Globus pallidus (tissue), 1 donor: ENCODE measurements at places on chromosomes 16 and 17.
A peak's percentile ranks its signal among the peaks of the same experiment; 100 is the strongest.

DNA sequence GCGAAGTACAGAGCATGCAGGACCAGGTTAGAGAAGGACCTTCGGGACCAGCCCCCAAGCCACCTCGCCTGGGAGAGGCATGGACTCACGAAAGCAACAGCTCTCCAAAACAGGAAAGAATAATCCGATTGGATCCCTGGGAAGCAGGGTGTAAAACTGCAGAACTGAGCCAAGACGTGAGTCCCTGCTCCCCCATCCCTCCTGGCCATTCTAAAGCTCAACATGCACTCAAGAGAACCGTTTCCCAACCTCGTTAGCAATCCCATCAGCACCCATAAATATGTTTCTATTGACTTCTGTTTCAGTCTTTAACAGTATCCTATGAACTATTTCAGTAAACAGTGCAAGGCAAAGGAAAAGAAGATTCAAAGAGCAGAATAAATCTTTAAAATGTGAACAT, 167.0 kb downstream of the COPRS start:
- no peak for DNase-seq

- no peak for DNase-seq
These were observed 24.0 kb downstream of the CPSF4L start for GRCh38 chr17:73237714-73238113.

DNA sequence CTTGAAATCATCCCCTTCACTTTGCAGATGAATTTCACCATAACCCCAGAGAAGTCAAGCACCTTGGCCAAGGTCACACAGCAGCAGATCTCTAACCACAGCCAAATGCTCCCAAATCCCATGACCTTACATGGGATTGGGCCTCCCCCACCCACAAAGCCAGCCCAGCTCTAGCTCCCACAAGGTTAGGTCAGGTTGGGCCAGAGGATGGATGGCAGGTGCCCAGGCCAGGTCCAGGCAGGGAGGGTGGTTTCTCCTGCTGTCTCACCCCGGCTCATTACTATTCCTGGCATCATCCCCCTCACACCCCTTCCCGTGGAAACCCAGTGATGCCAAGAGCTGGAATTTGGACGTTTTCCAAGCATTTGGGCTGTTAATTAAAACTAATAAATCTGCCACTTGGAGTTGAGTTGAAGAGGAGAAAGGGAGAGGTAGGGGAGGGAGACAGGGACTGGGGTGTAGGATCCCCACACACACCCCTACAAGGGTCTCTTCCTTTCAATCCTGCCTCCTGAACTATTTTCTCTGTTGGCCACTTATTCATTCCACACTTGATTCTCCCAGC, 181.6 kb downstream of the TMEM132E start:
- DNase-seq, result no peak

DNA sequence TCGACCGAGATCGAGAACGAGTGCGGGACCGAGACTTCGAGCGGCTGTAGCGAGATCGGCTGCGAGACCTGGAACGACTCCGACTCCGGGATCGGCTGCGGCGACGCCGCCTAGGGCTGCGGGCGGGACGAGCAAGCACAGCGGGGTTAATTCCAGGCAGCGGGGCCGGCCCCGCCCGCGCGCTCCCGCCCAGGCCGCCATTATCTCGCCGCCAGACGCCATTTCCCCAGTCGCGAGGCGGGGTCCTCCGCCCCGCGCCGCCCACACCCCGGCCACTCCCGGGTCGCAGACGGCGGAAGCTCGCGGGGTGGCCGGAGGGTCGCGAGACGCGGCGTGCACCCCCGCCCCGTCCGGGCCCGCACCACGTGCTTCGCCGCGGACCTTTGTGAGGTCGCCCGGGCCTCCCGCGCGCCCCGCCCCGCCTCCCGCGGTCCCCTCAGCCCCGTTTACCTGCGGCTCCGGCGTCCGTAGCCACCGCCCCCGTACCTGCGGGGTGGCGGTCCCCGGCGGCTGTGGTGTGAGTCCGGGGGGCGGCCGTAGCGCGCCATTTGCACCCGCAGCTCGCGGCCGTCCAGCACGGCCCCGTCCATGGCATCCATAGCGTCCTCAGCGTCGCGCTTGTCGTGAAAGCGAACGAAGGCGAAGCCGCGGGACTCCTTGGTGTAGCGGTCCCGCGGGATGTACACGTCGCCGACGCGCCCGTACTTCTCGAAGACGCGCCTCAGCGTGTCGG, 616 bp downstream of the SRSF2 start:
- DNase-seq, result peak; percentile 69

DNA sequence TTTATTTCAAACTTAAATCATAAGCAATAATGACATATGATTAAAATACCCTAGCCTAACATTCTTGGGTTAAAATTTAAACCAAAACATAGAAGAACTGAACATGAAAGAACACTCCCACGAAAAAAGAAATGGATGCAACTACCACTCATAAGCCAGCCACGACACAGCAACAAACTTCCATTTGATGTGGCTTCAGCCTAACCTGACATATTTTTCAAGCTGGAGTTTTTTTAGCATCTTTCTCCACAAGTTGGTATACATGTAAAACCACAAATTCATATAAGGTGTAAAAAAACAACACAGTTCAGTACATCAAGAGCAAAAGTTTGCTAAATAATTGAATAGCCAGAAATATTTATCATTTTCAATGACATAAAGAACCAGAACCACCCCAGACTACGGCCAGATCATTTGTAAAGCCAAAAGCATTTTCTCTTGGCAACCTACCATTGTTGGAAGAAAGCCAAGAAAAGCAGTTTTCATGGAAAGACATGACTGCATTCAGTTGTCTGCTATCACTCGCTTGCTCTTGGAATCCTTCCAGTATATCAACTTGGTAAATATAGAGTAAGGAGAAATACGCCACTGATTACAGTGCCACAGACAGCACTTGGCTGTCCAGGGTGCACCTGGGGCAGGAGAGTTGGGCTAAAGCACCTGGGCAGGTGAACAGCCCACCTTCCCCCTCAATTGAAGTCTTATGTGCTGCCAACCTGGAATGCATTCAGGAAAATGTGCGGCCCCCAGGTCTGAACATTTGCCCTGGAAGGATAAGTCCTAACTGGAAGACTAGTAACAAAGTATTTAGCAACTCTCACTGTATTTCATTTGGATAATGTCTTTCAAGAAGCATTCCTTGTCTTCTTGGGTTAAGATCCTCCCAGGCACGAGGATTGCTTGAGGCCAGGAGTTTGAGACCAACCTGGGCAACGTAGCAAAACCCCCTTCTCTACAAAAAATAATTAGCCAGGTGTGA, 60.5 kb downstream of the CREBBP start:
- peak; percentile 8 for DNase-seq

GRCh38 chr17:10646392-10646990, 10.6 kb downstream of the MYH3 start:
- peak; percentile 47 for DNase-seq

- DNase-seq, result no peak
These were observed 16.3 kb upstream of the SALL1 start for GRCh38 chr16:51167170-51167895.

DNA sequence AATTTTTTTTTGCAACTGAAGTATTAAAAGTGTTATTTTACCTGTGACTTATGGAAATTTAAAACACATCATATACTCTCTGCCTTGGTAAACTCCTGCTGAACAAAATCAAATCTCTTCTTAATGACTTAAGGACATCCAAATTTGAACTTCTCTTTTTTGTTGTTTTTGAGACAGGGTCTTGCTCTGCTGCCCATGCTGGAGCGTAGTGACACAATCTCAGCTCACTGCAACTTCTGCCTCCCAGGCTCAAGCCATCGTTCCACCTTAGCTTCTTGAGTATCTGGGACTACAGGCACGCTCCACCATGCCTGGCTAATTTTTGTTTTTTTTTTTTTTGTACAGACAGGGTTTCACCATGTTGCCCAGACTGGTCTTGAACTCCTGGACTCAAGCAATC, 56.1 kb downstream of the SKAP1 start:
- DNase-seq, result no peak

DNA sequence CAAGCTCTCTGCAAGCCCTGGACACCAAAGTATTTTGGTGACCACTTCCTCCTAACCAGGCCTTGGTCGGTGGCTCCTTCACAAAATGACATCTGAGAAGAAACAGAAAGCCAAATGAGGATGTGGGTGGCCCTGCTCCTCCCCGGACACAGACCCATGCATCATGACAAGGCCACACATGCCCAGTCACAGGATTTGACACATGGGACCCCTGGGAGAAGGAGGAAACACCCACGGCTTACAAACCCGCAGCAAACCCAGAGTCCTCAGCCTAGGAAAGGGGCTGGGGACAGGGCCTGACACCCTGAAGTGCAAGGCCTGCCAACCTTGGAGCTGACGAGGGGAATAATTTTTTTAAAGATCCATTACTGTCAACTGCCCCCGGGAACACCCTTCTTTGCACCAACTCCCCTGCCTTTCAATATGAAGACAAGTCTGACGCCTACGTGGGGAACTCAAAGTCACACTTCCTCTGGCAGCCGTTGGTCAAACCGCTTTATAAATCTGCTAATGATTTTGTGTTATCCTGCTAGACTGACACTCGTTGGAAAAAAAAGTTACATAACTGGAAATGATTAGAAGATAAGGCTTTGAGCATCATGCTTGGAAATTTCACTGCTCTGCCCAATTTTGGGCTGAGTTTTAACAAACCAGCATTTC, 41.3 kb downstream of the GAS7 start:
- DNase-seq, result peak; percentile 73

DNA sequence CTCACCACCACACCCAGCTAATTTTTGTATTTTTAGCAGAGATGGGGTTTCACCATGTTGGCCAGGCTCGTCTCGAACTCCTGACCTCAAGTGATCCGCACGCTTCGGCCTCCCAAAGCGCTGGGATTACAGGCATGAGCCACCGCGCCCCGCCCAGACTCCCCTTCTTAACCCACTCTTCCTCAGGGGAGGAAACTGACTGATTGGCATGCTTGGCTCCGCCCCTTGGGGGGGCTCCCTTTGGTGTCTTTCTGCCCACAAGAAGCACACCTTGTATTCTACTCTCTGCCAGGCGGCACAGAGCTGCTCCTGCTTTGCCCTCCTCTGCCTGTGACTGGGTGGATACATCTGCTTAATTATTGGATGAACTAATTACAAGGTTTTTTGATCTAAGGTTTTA, 4.7 kb upstream of the ASGR2 start:
- no peak for DNase-seq

- DNase-seq, result no peak
These were observed 25.2 kb downstream of the COTL1 start for GRCh38 chr16:84592718-84593117.

DNA sequence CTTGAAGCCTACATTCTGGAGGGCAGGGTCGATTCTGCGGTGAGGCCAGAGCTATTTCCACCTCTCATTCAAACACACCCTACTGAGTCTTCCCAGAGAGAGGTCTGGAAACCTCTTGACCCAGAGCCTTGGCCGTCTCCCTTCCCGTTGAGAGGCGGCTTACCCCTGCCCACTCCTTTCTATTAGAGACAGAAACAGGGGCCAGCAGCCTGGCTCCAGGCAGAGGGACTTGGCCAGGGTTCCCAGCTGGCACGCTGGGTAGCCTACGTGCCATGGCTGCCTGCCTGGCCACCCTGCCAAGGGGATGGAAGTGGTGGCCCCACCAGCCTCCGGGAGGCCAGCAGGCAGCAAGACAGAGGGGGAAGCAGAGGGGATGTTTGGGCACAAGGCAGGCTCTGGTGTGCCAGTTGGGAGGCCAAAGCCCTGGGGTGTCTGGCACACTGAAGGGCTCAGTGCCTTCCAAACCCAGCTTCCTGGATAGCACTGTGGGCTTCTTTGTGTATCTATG, 6.0 kb downstream of the STAC2 start:
- DNase-seq, result peak; percentile 74

GRCh38 chr16:84898447-84898846, 78.7 kb downstream of the CRISPLD2 start:
- no peak for DNase-seq

DNA sequence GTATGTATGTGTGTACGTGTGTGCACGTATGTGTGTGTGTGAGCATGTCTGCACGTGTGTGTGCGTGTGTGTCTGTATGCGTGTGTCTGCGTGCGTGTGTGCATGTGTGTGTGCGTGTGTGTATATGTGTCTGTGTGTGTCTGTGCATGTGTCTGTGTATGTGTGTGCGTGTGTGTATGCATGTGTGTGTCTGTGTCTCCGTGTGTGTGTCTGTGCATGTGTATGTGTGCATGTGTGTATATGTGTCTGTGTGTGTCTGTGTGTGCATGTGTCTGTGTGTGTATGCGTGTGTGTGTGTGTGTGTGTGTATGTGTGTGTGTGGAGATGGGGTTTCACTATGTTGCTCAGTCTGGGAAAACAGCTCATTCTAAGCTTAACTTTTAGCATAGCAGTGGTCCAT, 43.9 kb downstream of the ATP2C2 start:
- no peak for DNase-seq

DNA sequence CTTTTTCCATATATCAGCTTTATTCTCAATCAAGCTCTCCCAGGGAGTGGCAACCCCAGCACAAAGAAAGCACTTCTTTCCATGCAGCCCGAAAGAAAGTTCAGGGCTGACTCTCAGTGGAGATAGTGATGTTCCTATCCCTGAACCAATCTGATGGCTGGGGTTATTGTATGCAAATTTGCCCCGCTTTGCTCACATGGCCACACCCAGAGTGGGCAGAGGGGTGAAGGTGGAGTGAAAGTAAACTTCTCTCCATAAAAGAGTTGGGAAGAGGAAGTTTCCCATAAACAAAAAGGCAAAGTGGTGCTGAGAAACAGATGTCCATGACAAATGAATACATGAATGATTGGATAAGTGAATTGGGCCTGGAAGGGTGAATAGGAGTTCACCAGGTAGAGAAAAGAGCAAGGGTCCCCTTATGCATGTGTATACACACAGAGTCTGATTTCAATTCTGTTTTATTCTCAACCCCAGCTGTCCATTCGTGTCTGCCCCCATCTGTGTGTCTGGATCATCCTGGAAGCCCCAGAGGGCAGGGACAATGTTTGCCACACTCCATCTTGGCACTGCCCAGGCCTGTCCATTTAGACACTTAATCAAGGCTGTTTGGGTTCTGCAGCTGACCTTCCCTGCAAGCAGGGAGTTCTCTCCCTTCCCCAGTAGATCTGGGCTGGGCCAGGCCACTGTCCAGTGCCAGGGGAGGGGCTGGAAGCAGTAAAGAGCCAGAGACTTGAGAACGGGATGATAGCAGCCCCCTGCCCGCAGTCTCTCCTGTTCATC, 14.1 kb upstream of the NGFR start:
- no peak for DNase-seq
